Muscle of arm (tissue), 14 donors: ENCODE measurements at places on chromosomes 12 and 14. TPM values are rescaled to one million over a fixed set of nuclear protein-coding genes. Genes with fewer than 3 reads are reported as not detected.

The HOXC11 gene
- not detected for polyA plus RNA-seq

The PMCH gene
- polyA plus RNA-seq = not detected

- DNase-seq = peak; percentile 43
Measured at GRCh38 chr14:51607711-51608110, 44.0 kb upstream of the FRMD6 start.

The BIN2 gene
- polyA plus RNA-seq = 1.9 TPM

The ZC3H10 gene
- polyA plus RNA-seq = 5.0 TPM

The ENDOU gene
- 0.75 TPM for polyA plus RNA-seq

DNA sequence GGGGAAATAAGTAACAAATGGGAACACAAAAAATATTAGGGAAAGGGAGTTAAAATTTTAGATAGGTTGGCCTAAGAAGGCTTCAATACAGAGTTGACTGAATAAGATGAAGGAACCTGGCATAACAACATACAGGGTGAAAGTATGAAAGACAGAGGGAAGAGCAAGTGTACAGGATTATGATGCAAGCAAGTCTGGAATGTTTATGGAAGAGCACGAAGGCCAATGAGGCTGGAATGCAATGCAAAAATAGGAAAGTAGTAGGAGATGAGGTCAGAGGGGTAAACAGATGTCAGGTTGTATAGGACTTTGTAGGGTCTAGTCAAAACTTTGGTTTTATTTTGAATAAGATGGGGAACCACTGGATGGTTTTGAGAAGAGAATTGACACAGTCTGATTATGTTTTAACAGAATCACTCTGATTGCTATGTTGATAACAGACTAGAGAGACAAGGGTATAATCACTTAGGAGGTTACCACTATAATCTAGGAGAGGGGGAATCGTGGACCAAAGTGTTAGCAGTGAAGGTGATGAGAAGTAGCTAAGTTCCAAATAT lies 96.8 kb downstream of the OSBPL8 start:
- no peak for DNase-seq

GRCh38 chr14:95068521-95068920 lies 88.8 kb downstream of the DICER1 start:
- DNase-seq = no peak

DNA sequence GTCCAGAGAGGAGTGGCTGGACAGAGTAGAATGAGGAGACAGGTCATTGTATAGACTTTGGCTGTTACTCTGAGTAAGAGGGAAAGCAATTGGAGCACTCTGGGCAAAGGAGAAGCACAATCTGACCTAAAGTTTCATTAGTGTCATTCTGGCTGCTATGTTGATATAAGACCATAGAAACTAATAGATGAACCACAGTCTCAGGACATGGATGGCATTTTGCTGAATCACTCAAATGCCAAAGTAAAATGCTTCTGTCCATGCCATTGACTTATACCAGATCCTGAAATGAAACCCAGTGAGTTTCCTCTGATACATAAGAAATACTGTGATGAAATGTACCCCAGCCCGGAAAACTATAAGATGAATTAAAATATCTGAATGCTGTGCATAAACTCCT lies 65.8 kb upstream of the COCH start:
- no peak for DNase-seq

DNA sequence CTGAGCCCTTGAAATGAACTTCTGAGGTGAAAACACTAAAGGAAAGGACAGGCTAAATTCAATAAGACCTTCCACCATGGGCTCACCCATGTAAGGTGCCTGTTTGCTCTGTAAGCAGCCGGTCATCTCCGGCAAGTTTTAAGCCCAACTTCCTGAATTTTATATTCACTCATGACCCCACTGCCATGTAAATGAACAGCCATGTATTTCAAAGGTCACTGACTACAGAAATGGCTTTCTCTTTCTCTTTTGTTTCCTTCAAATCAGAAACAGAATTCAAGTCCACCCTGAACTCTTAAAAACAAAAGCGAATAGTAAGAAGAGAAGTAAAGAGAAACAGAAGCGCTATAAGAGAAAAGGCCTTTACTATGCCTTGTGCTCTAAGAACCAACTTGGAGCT lies 61.7 kb upstream of the OVCH1 start:
- DNase-seq = no peak

DNA sequence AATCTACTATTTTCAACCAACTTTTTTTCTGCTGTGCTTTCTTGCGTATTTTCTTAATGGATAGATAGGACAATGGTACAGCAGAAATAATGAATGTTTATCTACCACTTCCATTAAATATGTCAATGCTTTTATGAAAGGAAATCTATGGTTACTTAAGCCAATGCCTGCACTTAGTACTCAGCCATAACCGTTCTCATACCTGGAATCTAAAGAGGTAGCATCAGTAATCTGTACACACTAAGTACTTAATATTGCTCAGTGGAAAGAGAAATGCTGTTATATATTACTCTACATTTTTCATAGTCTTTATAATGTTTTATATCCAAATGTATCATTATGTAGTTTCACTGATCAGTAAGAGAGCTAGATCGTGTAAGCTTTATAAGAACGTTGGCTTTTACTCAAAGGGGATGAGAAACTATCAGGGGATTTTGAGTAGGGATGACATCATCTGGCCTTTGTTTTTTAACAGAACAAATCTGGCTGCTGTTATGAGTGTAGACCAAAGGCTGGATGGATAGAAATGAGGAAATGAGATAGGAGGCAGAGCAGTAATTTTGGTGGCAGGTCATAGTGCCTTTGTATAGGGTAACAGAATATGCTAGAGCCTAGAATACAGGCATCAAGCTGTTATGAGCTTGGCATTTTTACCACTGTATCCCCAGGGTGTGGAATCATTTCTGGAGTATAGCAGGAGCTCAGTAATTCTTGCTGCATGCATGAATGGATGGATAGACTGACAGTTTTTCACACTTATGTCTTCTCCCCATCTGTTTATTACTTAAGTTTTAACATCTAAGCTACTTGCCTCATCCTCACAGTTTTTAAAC lies 34.0 kb downstream of the ALG10B start:
- DNase-seq = peak; percentile 17

GRCh38 chr14:53957739-53958138 lies 1.1 kb upstream of the BMP4 start:
- DNase-seq = no peak

GRCh38 chr12:62301799-62302133 lies 41.6 kb downstream of the USP15 start:
- DNase-seq = no peak

GRCh38 chr14:87960013-87960787 lies 32.8 kb downstream of the GALC start:
- DNase-seq = no peak

The DNAJC22 gene
- 9.2 TPM for polyA plus RNA-seq

The MYF6 gene
- polyA plus RNA-seq = not detected

The CCDC196 gene
- polyA plus RNA-seq = not detected

DNA sequence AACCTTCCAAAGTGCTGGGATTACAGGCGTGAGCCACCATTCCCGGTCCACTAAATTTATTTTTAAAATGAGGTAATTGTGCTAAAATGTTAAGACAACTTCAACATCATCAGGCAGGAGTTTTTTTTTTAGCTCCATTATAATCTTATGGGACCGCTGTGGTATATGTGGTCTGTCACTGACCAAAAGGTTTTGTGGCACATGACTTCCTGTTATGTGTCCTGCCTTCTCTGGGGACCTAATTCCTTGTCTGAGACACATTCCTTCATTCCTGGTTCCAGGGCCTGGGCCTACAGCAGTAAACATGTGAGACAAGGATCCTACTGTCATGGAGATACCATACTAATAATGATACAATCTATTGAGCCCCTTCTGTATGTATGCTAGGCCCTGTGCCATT lies 4.9 kb downstream of the TEX52 start:
- DNase-seq = no peak

- DNase-seq = no peak
Measured at GRCh38 chr14:104118006-104118844, 20.2 kb upstream of the KIF26A start.

GRCh38 chr14:68634874-68635595 lies 157.8 kb downstream of the ZFP36L1 start:
- no peak for DNase-seq

- DNase-seq = peak; percentile 82
Measured at GRCh38 chr14:67722293-67722692, 20.6 kb downstream of the RDH12 start.
